ENCODE measurements at places on chromosomes 4 and X.

DNA sequence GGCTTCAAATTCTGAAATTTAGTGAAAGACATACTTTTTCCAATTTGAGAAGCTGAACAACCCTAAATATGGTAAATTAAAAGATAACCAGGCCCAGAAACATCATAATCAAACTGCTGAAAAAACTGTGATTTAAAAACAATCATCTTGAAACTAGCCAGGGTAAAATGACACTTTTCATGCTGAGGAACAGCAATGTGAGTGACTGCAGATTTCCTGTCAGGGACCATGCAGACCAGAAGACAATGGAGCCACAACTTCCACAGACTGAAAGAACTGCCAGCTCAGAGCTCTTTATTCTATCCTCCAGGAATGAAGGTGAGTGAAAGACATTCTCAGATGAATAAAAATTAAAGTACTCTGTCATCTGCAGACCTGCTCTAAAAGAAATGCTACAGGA, 73.3 kb downstream of the NAT8L start:
- no peak for DNase-seq

DNA sequence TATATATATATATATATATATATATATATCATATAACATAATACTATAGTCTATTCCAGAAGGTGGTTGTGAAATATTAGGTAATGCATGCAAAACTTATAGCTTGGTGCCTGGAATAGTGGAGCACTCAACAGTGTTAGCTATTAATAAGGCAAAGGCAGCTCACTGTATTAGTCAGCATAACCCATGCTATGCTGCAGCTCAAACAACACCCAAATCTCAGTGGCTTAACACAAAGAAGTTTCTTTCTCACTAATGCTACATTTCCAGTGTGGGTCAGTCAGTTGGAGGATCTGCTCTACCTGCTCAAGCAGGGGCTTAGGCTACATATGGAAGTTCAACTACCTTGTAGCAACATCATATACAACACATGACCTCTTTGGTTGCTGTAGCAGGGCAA, 5.2 kb upstream of the RPGR start:
- no peak for DNase-seq

- DNase-seq, result no peak
Observed at GRCh38 chr4:109410776-109411175, 22.8 kb upstream of the SEC24B start.

DNA sequence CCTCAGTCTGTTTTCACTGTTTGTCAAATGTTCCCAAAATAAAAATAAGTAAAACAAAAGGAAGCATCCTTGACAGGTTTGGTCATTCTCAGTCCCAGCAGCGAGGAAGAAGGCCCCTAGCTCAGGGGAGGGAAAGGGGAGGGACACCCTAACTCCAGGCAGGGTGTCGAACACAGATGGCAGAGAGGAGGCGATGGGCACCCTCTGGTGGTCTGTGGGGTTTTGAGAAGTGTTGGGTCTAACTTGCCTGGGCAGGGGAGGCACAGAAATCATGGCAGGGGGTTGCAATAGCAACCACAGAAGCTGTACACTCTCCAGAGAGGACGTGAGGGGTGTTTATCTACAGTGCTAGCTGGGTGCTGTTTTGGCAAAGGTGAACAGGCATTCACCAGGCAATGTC, 229.8 kb upstream of the SFRP2 start:
- no peak for DNase-seq

DNA sequence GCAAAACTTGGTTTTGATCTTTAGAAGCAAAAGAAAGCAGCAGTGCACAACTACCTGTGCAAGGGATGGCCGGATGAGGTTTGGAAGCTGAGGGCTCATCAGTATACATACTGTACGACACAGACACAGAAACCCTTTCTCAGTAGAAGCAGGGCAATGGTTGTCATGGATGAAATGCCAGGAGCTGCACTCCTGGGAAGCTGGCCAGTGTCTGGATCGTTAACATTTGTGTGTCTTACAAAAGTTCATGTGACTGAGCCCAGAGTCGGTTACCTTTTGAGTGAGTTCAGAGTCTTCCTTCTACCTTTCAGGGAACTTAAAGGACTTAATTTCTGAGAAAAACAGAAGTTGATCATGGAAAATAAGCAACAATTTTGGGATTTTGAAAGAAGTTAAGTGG, 230.3 kb downstream of the APBB2 start:
- no peak for DNase-seq

DNA sequence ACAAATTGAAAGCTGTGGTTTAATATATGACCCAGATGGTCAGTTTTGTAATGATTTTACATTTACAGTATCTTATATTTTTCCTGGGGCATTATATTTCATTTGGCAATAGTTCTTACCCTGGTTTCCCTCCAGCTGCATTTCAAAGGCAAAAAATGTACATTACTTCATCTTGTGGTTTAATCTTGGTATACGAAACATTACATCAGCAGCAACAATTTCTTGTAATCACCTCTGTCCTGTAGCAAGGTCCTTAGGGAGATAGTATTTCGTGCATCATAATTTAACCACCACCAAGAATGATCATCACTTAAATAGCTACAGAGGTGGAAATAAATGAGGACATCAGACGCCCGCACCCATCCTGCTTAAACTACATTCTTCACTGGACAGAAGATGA, 48.8 kb downstream of the HS6ST2 start:
- DNase-seq, result no peak

DNA sequence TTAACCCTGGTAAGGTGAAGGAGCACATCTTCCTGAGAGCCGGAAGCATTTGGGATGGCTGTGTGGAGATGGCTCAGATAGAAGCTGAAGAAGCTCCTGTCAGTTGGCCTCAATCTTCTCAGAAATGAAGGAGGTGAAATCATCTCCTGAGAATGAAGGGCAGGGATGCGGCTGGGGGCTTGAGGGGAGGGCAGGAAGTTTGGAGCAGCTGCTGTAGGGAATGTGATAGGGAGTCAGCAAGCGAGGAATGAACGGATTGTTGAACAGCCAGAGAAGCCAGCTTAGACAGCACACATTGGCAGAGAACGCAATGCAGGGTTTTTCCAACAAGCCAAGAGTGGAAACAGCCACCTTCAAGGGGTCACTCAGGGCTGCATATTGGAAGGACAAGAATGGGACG, 10.0 kb downstream of the KCNE5 start:
- DNase-seq, result no peak

- no peak for DNase-seq
Observed at GRCh38 chr4:125538670-125539069, 223.9 kb downstream of the FAT4 start.

- no peak for DNase-seq
Observed at GRCh38 chr4:182491719-182492118, 248.5 kb downstream of the TENM3 start.

- no peak for DNase-seq
Observed at GRCh38 chr4:90317785-90318184, 190.6 kb downstream of the CCSER1 start.

GRCh38 chr4:96092151-96092705, 252.3 kb downstream of the PDHA2 start:
- DNase-seq, result no peak

- no peak for DNase-seq
Observed at GRCh38 chr4:84915396-84915780, 51.1 kb downstream of the WDFY3 start.

- no peak for DNase-seq
Observed at GRCh38 chrX:115948018-115948923, 222.3 kb upstream of the AGTR2 start.

- DNase-seq, result no peak
Observed at GRCh38 chr4:75398501-75398900, 115.7 kb downstream of the RCHY1 start.

- DNase-seq, result no peak
Observed at GRCh38 chrX:17082831-17083230, 136.4 kb downstream of the REPS2 start.

Data from effector memory CD4-positive, alpha-beta T cell (primary cell).